ENCODE measurements at places on chromosomes 3 and 15.

- DNase-seq = no peak
Measured at GRCh38 chr15:40115670-40116093, 7.0 kb upstream of the BMF start.

GRCh38 chr3:115165701-115166100 lies 18.6 kb upstream of the ZBTB20 start:
- DNase-seq = no peak

GRCh38 chr3:181794011-181794790 lies 82.5 kb downstream of the SOX2 start:
- DNase-seq = no peak

- DNase-seq = no peak
Measured at GRCh38 chr15:71275098-71275497, 159.8 kb downstream of the THSD4 start.

GRCh38 chr3:21613372-21614070 lies 137.5 kb downstream of the ZNF385D start:
- DNase-seq = no peak

GRCh38 chr3:159146856-159147435 lies 345.1 kb downstream of the MFSD1 start:
- DNase-seq = no peak

DNA sequence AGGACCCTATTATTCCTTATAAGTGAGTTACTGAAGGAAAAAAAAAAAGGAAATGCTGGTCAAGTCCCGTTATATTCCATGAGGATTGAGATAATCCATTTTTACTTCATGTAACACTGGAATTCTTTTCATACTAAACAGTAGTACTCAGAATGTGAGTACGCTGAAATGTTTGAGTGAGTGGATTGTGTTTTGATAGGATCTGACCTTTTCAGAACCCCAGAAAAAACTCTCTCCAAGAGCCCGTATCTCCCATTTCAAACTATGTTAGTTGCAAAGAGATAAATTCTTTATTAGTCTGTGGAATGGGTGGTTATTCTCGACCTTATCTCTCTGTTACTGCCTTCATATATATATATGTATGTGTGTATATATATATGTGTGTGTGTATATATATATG lies 2.5 kb upstream of the LPP start:
- no peak for DNase-seq

GRCh38 chr3:16200411-16200810 lies 25.9 kb downstream of the GALNT15 start:
- no peak for DNase-seq
